CD4-positive, alpha-beta T cell treated with Interleukin-2 at 100 ng/mL for 4 hours (primary cell): ENCODE measurements at places on chromosomes 5 and 9.

- DNase-seq: no peak
Measured at GRCh38 chr5:148963664-148964063, 99.2 kb downstream of the SH3TC2 start.

DNA sequence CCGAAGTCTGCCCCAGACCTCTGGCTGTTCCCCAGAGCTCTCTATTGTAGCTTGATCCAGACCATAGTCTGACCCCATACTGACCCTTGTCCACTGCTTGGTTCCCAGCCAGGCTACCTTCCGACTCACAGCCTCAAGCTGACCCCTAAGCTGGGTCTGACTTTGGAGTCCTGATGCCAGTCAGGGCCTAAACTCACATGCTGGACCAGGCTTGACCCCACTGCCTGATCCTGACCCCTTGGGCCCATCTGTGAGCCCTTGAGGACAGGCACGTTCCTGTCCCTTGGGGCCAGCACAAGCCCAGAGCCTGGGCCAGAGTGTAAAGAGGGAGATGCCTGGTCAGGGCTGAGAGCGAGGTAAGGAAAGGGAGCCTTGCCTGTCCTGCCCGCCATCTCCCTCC, 32.7 kb upstream of the ENHO start:
- no peak for DNase-seq

- no peak for DNase-seq
Measured at GRCh38 chr9:27655441-27655840, 82.2 kb upstream of the C9orf72 start.

DNA sequence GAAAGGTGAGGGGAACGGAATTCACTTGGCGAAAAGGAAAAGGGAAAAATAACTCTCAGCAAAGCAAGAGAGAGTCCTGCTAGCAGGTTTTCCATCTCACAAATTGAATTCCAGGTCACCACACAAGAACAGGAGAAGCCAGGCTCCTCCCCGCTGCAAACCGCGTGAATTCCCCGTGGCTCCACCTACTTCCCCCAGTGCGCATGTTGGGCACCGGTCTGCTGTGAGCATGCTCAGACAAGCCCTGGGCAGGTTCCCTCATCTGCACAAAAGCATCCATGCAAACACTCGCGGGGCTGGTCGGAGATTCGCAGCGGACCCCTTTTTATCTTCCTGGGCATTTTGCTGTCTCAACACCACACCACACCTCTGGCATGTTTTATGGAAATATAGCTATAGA, 58.5 kb upstream of the S1PR3 start:
- DNase-seq: no peak

GRCh38 chr5:127280491-127281220, 9.9 kb upstream of the MEGF10 start:
- no peak for DNase-seq

DNA sequence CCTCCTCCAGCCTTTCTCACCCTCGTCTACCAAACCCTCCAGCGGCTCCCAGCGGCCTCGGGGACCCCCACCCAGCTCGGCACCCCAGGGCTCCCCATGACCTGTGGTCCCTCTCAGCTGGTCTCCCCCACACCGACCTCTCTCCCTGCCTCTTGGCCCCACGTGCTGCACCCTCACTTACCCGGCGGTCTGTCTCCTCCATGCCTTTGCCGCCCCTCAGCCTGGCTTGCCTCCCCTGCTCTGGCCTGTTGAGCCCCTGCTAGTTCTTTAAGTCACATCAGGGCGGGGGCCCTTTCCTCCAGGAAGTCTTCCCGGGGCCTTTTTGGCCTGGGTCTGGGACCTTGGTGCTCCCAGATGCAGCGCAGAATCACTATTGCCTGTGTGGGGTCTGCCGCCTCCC, 81.5 kb downstream of the LMX1B start:
- DNase-seq: no peak

- peak; percentile 18 for DNase-seq
Measured at GRCh38 chr9:5630081-5630507, 1.2 kb downstream of the RIC1 start.

- no peak for DNase-seq
Measured at GRCh38 chr5:38207343-38207742, 51.0 kb upstream of the EGFLAM start.

DNA sequence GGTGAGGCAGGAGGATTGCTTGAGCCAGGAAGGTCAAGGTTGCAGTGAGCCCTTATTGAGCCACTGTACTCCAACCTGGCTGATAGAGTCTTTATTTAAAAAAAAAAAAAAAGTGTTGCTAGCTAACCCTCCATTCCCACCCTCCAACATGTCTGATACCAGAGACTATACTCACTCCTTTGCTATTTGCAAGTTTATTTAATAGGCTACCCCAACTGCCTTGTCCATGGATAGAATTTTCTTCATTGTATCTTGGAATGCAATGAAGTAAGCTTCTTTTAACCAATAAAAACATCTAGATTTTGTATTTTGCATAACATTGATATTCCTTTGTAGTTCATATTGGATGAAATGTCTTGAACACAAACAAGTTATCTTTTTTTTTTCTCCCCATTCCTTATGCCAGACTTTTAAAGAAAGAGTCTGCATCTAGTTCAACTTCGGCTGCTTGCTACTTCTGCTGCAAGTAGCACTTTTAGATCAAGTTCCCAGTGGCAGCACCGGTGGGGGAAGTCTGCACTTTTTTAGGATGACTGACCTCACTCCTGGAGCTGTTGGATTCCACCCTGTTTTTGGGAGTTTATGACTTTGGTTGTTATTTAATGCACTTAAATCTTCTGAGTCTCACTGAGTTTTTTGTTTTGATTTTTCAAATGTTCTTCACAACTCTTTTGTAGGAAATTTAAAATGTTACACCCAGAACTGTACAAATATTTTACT, 112.5 kb downstream of the UHRF2 start:
- no peak for DNase-seq

DNA sequence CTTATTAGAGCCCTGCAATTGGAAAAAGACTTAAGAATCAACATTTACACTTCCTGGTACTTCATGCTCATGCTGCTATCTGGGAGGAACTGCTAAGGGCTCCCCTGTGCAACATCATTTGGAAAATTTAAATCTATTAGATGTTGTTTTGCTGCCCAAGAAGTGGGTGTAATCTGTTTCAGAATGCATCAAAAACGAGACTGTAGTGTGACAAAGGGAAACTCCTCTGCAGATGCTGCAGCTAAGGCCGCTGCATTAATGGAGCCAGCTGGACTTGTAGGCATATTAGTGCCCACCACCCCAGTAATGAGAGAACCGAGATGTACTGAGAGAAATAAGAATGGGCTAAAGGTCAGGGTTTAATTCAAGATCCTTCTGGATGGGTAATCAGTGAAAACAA, 11.1 kb upstream of the PAIP1 start:
- no peak for DNase-seq

DNA sequence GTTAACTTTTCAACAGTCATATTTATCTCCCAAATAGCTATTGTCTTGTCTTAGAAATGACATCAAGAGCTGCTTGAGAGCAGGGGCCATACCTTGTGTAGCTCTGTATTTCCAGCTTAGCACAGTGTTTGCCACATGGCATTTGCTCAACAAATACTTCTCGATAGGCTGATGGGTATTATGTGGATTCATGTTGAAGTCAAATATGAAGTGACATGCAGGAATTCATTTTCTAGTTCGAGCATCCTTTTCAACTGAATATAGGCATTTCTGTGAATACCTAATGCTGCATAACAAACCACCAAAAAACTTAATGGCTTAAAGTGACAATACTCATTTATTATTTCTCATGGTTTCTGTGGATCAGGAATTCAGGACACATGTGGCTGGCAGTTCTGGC, 125.6 kb downstream of the TLE1 start:
- DNase-seq: no peak

DNA sequence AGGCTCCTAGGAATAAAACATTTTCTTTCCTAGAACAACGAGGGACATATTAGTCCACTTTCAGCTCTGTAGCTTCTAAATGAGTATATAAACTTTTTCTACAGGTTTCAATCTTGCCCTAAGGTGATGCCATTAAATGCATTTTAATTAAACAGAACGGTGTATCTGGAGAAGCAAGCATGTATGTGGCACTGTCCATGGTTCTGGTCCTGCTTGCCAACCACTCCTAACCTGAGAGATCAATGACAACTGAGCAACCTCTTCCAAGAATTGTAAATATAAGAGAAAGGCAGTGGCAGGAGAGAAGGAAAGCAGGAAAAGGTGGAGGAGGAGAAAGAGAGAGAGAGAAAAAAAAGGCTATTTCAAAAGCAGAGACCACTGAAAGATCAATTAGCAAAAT, 95.6 kb upstream of the SPOCK1 start:
- no peak for DNase-seq

- peak; percentile 46 for DNase-seq
Measured at GRCh38 chr9:6024035-6024554, 8.7 kb upstream of the RANBP6 start.

DNA sequence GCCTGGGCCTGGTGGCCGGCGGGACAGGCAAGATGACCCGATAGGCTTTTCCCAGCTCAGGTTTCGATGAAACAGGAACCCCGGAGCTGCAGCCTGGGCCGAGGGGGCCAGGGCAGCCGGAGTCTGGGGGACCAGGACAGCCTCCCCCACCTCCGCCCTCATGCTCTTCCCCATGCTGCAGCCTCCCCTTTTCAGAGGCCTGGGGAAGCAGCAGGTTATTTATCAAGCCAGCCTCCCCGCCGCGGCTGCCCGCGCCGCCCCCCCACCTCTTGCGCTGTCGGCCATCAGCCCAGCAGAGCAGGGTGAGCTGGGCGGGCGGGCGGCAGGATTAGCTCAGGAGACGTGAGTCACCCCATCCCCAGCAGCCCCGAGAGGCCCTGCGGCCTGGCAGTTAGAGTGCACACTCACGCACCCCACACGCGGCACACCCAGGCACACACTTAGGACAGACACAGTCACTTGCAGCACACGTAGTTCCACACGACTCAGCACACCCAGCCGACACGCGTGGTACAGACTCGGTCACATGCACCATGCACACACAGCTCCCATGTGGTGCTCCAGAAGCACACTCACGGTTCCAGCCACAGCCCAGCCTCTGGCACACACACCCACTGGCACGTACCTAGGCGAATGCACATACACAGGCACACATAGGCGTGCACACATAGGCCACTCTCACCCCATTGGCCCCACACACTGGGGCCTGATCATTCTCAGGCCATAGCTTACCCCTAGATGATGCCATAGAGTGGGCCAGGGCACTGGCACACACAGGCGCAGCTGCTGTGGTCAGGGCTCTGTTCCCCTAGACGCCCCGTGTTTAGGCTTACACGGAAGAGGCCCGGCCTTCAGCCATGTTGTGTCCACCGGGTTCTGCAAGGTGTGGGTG, 13.0 kb downstream of the CXXC5 start:
- DNase-seq: no peak

DNA sequence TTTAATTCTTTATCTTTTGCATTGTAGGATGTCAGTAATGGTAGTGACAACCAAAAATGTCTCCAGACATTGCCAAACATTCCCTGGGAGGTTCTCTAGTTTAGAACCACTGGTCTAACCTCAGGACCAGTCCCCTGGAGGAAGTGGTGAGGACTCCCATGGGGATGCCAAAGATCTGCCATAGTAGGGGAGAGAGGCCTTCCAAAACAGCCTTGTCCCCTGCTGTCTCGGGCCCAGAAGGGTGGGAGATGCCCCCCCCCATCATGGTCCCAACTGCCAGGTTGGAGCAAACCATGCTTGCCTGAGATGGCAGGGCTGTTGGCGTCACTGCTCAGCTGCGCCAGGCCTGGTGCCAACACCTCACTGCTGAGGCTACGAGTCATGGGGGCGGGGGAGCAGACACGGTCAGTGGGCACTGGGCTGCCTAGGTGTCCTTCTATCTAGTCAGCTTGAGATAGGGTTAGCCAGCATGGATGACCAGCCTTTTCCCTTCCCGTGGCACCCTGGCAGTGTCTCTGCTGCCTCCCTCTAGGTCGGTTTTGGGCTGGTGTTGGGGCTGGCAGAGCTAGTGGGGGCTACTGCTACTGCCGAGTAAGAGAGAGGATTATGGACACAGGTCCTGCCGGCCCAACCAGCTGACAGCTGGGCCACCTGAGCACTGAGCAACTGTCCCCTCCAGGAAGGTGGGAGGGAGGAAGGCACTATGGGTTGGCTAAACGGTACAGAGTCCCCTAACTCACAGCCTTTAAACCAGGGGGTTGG, 8.3 kb upstream of the CXXC5 start:
- DNase-seq: no peak
